ENCODE measurements at places on chromosomes 6 and 20.

DNA sequence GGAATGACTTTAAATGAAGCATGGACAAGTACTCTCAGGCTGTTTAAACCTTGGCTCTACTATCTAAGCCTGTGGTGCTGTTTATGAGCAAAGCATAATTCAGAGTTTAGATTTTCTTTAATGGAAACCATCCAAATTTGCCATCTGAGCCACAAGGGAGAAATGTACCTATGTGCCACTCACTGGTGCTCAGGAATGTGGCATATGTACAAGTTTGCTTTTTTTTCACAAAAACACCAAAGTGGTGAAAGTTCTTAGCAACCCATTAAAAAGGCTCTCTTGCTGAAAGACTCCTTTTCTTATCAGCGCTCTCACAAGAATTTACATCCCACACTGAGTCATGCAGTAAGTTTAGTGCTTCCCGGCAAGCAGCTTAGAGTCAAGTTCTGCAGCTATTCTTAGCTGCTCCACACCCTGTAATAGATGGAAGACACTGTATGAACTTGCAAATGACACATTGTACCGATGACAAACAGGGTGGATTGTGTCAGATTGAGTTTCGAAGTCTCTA is 57.3 kb upstream of the MLIP start:
- DNase-seq = peak; percentile 46
- H3K27ac ChIP-seq = no peak overlapping the region

- H3K4me1 ChIP-seq = no peaks in the 10 kb centered on the region
- DNase-seq = no peak
- H3K27me3 ChIP-seq = no peaks in the 10 kb centered on the region
- H3K4me3 ChIP-seq = no peak overlapping the region
These were observed 427.2 kb upstream of the AGPAT4 start for GRCh38 chr6:161701056-161701455.

- DNase-seq = no peak
- H3K4me3 ChIP-seq = no peak overlapping the region
- H3K27ac ChIP-seq = no peak overlapping the region
- no peaks in the 10 kb centered on the region for H3K27me3 ChIP-seq
These were observed 196.0 kb downstream of the MAFB start for GRCh38 chr20:40493071-40493470.

DNA sequence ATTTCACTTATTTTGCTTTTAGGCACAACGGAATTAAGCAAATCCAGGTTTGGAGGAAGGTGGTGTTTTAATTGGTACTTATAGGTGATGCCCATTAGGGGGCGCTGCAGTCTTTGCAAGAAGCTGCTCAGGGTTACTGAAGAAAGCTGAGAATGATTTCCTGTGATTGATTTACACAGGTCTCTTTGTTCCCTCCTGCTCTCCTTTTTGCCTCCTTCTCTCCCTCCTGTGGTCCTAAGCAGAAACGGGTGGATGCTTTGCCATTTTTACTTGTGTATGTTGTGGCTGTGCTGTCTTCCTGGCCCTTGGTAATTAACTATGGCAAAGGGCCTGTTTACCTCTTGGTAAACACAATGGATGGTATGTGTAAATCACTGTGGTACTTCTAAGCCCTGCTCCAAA is 97.8 kb downstream of the ANKS1A start:
- no peaks in the 10 kb centered on the region for H3K4me1 ChIP-seq
- peak; percentile 46 for DNase-seq
- H3K27ac ChIP-seq = no peak overlapping the region
- H3K27me3 ChIP-seq = no peaks in the 10 kb centered on the region
- H3K36me3 ChIP-seq = peaks cover 16% of the 10 kb centered on the region
- H3K4me3 ChIP-seq = no peak overlapping the region

DNA sequence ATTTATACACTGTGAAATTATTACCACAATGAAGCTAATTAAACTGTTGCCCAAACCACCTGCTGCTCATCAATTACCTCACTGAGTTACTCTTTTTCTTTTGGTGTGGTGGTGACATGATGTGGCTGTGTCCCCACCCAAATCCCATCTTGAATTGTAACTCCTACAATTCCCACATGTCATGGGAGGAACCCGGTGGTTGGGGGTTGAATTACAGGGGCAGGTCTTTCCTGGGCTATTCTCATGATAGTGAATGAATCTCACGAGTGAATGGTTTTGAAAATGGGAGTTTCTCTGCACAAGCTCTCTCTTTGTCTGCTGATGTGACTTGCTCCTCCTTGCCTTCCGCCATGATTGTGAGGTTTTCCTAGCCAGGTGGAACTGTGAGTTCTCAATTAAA is 145.0 kb downstream of the LRRC1 start:
- no peaks in the 10 kb centered on the region for H3K4me1 ChIP-seq
- H3K27ac ChIP-seq = no peak overlapping the region
- no peaks in the 10 kb centered on the region for H3K27me3 ChIP-seq
- H3K4me3 ChIP-seq = no peak overlapping the region

DNA sequence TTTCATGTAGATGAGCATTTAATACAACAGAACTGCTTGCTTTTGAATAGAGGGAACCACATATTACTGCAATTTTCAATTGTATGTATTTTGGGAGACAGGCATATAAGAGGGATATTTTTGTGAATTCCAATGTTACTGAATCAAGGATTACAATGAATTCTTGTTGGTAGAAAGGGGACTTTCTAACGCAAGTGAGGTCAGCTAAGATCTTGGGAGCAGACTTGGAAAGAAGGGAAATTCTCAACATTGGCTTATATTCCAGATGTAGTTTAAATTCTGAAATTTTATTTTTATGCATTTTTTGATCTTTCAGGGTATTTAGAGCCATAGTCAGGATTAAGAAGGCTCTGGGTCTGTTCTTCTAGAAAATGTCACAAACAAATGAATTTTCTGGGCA is 43.3 kb upstream of the CTAGE9 start:
- H3K36me3 ChIP-seq = no peaks in the 10 kb centered on the region
- H3K4me3 ChIP-seq = no peak overlapping the region
- no peaks in the 10 kb centered on the region for H3K4me1 ChIP-seq
- H3K27ac ChIP-seq = no peak overlapping the region
- H3K27me3 ChIP-seq = no peaks in the 10 kb centered on the region
- peak; percentile 20 for DNase-seq

- no peak overlapping the region for H3K4me3 ChIP-seq
- H3K27ac ChIP-seq = no peak overlapping the region
- DNase-seq = no peak
- H3K4me1 ChIP-seq = no peaks in the 10 kb centered on the region
- no peaks in the 10 kb centered on the region for H3K36me3 ChIP-seq
- H3K27me3 ChIP-seq = no peaks in the 10 kb centered on the region
These were observed 292.9 kb downstream of the PLCB1 start for GRCh38 chr20:8425016-8425415.

- H3K4me3 ChIP-seq = no peak overlapping the region
- H3K27me3 ChIP-seq = peaks cover 21% of the 10 kb centered on the region
- H3K27ac ChIP-seq = no peak overlapping the region
- H3K36me3 ChIP-seq = no peaks in the 10 kb centered on the region
- DNase-seq = peak; percentile 75
These were observed 4.8 kb downstream of the SOX18 start for GRCh38 chr20:64044484-64045247.

GRCh38 chr6:139131736-139132280 is 3.1 kb upstream of the HECA start:
- no peak overlapping the region for H3K4me3 ChIP-seq
- no peaks in the 10 kb centered on the region for H3K27me3 ChIP-seq
- no peak overlapping the region for H3K27ac ChIP-seq
- no peak for DNase-seq
- H3K36me3 ChIP-seq = no peaks in the 10 kb centered on the region

Measured in PC-9 (cell line).